Hematopoietic multipotent progenitor cell (in vitro differentiated cells): ENCODE measurements at places on chromosomes 7 and 10.

DNA sequence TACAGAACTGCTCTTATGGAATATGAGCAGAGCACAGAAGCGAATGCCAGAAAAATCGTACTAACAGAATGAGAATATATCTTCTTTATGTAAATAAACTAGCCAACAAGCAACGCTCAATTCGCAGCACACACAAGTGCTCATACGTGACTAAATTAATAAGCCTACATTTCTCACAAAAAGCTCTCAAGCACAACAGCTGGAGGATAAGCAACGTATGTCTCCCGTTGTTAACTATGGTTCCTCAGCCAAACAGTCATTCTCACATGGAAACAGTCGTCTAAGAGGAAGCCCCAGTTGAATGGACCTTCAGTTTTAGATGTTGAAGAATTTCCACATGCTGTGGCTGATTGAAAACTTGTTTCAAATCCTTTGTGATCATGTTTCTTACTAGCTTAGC, 110.4 kb downstream of the PKD1L1 start:
- DNase-seq, result no peak

GRCh38 chr7:132509643-132510042, 66.6 kb downstream of the PLXNA4 start:
- DNase-seq, result no peak

DNA sequence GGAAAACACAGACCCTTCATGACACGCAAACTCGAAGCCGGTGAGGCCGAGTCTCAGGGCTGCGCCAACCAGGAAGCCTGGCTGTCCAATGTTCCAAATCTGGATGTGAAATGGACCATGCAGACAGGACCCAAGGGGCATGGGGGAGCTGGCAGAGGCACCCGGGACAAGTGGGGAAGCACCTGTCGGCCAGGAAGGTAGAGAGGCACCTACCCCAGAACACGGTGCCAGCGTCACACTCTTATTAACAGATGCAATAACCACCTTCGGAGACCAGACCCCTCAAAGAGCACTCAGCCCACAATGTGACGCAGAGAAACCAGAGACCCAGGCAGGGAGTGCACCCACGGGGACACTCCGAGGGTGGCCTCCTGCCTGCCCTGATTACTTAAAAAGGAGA, 88.3 kb upstream of the PDGFA start:
- no peak for DNase-seq

DNA sequence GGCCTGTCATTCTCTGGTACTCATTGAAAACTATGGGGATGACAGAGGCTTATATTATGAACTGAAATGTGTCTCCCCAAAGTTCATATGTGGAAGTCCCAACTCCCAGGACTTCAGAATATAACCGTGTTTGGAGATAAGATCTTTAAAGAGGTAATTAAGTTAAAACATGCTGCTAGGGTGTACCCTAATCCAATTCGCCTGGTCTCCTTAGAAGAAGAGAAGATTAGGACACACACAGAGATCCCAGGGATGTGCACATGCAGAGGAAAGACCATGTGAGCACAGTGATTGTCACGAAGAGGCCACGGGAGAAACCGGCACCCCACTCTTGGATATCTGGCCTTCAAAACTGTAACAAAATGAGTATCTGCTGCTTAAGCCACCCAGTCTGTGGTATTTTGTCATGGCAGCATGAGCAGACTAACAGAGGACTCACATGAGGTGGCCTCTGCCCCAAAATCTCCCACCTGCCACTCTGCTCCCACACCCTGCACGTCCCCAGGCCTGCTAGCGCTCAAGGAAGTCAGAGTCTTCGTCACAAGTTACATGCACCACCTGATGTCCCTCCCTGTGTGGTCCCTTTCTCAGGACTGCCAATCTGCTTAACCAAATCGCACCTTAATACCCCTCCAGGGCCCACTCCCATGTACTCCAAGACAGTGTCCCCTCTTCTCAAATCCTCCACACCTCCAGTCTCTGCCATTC, 26.8 kb downstream of the PLAC9 start:
- no peak for DNase-seq

- no peak for DNase-seq
Observed at GRCh38 chr7:149216402-149216801, 21.1 kb downstream of the ZNF282 start.

GRCh38 chr10:103350175-103350516, 794 bp downstream of the PCGF6 start:
- no peak for DNase-seq

GRCh38 chr7:81484261-81484660, 285.6 kb downstream of the HGF start:
- DNase-seq, result peak; percentile 62

GRCh38 chr7:108711611-108712010, 141.9 kb downstream of the DNAJB9 start:
- no peak for DNase-seq

- DNase-seq, result no peak
Observed at GRCh38 chr10:44951576-44952226, 7.9 kb upstream of the RASSF4 start.

- no peak for DNase-seq
Observed at GRCh38 chr10:11381023-11381422, 230.4 kb downstream of the USP6NL start.

- no peak for DNase-seq
Observed at GRCh38 chr7:95269640-95270039, 54.7 kb downstream of the PON1 start.

- DNase-seq, result no peak
Observed at GRCh38 chr7:5278766-5279165, 4.0 kb upstream of the SLC29A4 start.

DNA sequence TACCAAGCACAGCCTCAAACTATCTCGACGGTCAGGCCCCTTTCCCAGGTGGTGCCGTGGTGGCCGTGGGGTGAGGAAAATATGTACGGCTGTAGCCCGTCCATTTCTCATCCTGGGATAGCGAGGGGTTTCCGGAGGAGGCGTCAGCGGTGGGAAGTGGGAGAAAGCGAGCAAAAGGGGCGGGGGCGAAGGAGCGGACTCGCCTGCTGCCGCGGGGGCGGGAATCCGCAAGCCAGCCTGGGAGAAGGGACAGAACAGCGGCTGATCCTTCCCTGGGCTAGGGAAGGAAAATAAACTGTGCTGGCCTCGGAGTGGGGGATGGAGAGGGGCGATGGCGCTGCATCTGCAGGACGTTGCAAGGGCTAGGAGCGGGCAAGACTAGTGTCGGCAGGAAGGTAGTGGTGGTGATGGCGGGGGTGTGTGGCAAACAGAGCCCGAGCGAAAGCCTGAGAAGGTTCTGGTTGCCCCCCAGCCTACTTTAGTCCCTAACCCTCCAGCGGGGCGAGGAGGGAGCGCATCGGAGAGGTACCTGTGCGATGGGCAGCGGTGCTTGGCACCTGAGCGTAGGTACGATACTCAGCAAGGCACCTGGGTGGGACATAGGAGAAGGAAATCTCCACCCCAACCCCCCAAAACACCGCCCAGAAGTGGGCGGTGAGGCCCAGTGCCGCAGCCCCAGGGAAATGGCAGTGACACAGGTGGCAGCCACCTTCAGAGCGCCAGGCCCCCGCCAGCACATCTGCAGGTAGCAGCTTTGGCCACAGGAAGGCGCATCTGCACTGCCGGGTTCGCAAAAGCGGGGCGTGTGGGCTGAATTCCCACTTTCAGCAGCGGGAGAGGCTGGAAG, 49.9 kb upstream of the STEAP1B start:
- DNase-seq, result no peak

- no peak for DNase-seq
Observed at GRCh38 chr7:16270844-16271243, 150.5 kb downstream of the CRPPA start.

DNA sequence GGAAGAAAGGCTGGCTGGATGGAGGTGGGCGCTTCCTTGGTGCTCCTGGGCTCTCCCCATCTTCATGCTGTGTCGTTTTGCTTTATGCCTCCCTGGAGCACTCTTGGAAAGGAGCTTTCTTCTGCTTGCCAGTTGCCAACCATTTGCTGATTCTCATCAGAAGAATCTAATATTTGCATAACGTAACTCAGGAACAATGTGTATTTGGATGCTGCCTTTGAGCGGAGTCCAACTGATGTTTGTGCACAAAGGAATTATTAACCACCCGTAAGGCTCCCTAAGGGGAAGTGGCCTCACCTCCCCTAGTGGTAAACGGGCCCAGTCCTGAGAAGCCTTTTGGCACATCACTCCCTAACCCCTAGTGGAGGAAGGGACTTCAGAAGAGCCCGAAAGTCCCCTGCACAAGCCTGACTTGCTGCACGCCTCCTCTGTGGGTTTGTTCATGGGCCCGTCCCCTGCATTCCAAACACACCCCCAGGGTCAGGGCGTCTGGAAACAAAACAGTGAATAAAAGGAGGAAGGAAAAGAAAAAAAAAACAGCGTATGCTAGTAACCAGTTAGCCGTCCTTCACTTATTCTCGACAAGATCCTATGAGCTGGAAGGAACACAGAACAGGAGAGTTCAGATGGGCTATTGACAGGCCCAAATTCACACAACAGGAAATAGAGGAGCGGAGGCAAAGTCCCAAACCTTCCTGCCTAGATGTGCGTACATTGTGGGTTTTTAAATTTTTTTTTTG, 602.2 kb downstream of the LRMDA start:
- peak; percentile 74 for DNase-seq

- peak; percentile 63 for DNase-seq
Observed at GRCh38 chr7:3043544-3044371, at the start of gene CARD11. Gene CARD11 (minus strand): TSS chr7:3043867. CDS start chr7:2958506, 85,361 bp downstream.

DNA sequence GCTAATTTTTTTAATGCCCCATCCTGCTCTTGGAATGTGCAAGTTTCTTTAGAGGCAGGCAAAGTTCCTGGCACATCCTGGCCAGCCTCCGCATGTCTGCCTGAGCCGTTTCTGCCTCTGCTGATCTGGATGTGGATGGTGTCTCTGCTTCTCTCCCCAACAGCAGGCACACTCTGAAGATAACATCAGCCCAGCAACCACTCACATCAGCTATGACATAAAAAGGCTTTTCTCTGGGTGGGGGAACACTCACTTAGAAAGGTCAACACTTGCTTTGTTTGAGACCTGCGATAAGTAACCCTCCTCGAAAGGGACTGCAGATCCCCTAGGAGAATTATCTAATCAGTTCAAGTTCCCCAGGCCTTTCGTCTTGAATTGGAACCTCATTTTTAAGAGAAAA, 142.9 kb downstream of the FGFR2 start:
- no peak for DNase-seq

GRCh38 chr10:98510412-98510995, 63.8 kb upstream of the HPS1 start:
- no peak for DNase-seq

DNA sequence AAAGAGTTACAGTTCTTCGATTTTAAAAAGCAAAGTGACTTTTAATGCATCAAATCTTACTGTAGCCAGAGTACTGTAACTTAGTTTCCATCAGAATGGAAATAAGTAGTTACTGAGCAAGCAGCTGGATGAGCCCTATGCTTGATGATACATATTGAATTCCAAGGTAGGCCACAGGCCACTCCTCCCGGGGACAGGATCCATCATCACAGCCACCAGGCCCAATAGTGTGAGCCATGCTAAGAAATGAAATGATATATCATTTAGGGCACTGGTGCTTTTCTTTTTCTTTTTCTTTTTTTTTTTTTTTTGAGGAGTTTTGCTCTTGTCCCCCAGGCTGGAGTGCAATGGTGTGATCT, 42.9 kb upstream of the TOMM7 start:
- DNase-seq, result no peak

- DNase-seq, result no peak
Observed at GRCh38 chr10:123462756-123463155, 203.4 kb upstream of the GPR26 start.

GRCh38 chr10:28558923-28559508, 26.1 kb downstream of the WAC start:
- no peak for DNase-seq

- DNase-seq, result no peak
Observed at GRCh38 chr10:129966370-129966888, 2.4 kb upstream of the EBF3 start.

DNA sequence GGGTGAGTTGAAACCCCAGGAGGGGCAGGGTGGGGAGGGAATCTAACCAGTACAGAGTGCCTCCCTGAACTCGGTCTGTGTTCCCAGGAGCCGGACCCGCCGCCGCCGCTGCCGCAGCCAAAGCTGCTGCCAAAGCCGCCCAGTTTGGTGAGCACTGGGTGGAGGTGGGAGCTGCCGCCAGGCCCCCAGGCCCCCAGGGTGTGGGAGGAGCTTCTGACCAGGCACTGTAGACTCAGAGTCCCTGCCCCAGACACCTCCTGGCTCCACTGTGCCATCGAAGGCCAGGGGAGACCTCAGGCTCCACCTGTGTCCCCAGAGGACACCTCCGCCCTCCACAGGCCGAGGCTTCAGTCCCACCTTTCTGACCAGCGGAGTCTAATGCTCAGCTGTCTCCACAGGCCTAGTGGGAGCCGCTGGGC, 20.4 kb upstream of the LIMK1 start:
- DNase-seq, result no peak

GRCh38 chr7:132249256-132249971, 326.9 kb downstream of the PLXNA4 start:
- DNase-seq, result no peak

DNA sequence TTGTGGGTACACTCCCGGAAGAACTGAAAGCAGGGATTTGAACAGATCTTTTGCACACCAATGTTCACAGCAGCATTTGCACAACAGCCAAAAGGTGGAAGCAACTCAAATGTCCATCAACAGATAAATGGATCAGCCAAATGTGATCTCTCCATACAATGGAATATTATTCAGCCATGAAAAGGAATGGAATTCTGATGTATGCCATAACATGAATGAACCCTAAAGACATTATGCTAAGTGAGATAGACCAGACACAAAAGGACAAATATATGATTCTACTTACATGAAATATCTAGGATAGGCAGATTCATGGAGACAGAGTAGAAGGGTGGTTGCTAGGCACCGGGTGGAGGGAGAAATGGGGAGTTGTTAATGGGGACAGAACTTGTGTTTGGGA, 36.7 kb downstream of the CLEC2L start:
- DNase-seq, result no peak
